ENCODE measurements at places on chromosomes 3 and 15. TPM values are rescaled to one million over a fixed set of nuclear protein-coding genes. Genes with fewer than 3 reads are reported as not detected.

The PYGO1 gene
- total RNA-seq = 6.0 TPM

The BCHE gene
- 17.8 TPM for total RNA-seq

The AP3B2 gene
- total RNA-seq = 1.8 TPM

The ATP10A gene
- total RNA-seq = 18.8 TPM

The SSUH2 gene
- total RNA-seq = 0.50 TPM

The KLHL40 gene
- not detected for total RNA-seq

The MINAR1 gene
- total RNA-seq = 0.47 TPM

The WNT7A gene
- total RNA-seq = not detected

The GHSR gene
- total RNA-seq = not detected

The AGBL1 gene
- total RNA-seq = not detected

The PTPRG gene
- 90.0 TPM for total RNA-seq

The TTC21A gene
- 2.8 TPM for total RNA-seq

The SLC28A2 gene
- not detected for total RNA-seq

The SLC12A8 gene
- total RNA-seq = 65.3 TPM

The TRH gene
- total RNA-seq = not detected

The PCLAF gene
- not detected for total RNA-seq

The ARGFX gene
- total RNA-seq = not detected

The ADAMTSL3 gene
- total RNA-seq = 8.4 TPM

The CLPX gene
- 30.2 TPM for total RNA-seq

The OR4F6 gene
- total RNA-seq = not detected

The GOLGA8T gene
- not detected for total RNA-seq

The LAMB2 gene
- 363 TPM for total RNA-seq

The DAZL gene
- not detected for total RNA-seq

The TPRG1 gene
- 18.3 TPM for total RNA-seq

The FBXO40 gene
- total RNA-seq = 0.32 TPM

The DGKG gene
- 3.4 TPM for total RNA-seq

The NFKBIZ gene
- 116 TPM for total RNA-seq

The MEX3B gene
- 0.48 TPM for total RNA-seq

The FILIP1L gene
- 49.8 TPM for total RNA-seq

The GOLGA8N gene
- total RNA-seq = 9.2 TPM

The USP50 gene
- 3.6 TPM for total RNA-seq

The CASR gene
- total RNA-seq = not detected

The GREM1 gene
- total RNA-seq = 29.4 TPM

The MAP1A gene
- 6.2 TPM for total RNA-seq

The ITIH1 gene
- total RNA-seq = not detected

Measured in omental fat pad (tissue), 4 donors.